ENCODE measurements at places on chromosomes 2 and 18.

DNA sequence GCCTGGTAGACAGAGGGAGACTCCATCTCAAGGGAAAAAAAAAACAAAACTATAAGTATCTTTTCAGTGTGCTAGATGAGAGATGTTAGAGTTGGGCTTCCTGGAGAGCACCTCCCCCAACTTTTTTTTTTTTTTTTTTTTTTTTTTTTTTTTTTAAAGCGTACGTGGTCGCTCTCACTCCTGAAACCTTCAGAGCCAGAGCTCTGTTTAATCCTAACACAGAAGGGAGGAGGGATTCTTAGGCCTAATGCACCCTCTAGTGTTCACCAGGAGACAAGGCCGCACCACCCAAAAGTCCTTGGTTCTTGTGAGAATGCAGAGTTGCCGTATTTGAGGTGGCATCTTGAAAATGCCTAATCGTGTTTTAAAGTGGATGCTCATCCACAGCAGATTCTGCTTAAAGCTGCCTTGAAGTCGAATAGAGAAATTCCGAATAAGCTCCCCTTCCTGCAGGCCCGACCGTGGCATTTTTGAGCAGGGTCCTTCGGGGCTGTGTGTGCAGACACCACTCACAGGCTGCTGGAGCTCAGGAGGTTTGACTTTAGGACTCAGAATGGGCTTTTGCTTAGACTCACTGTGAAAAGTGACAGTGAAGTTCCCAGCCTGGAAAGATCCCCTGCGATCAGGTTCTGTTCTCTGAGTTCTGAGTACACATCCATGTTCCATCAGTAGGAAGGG is 252.6 kb downstream of the AGAP1 start:
- DNase-seq = peak; percentile 21

DNA sequence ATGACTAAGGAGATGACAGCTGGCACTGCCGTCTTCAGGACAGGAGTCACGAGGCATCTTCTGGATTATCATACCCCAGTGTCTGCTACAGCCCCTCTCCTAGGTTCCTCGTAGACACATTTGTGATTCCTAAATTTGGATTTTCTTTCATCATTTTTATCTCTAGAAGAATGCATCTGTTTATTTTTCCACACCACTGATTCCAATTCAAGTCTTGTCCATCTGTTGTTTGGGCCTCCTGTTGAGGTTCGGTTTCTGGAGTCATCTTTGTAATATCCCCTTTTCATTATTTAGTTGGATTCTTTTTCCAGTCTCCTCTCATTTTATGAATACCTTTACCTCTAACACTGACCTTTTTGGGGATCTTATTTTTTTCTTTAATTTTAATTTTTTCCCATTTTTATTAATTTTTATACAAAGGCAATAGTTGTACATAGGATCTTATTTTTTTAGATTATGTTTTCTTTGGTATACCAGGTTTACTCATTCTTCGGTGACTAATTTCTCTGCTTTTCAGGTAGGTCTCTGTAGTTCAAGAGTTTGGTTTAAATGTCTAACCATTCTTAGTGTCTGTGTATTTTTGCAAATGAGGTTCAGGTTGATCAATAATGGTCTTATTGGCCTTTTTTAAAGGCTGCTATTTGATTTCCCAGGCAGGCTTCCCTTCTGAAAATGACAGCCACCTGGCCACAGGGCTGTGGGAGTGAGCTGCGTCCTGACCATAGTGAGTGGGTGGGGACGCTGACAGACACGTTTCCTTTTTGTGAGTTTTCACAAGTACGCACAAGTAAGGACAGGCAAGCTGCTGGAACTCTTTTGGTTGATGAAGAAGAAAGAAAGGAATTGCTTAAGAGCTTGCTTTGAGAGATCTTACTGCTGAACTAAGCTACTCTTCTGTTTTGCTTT is 34.5 kb downstream of the FARP2 start:
- no peak for DNase-seq

DNA sequence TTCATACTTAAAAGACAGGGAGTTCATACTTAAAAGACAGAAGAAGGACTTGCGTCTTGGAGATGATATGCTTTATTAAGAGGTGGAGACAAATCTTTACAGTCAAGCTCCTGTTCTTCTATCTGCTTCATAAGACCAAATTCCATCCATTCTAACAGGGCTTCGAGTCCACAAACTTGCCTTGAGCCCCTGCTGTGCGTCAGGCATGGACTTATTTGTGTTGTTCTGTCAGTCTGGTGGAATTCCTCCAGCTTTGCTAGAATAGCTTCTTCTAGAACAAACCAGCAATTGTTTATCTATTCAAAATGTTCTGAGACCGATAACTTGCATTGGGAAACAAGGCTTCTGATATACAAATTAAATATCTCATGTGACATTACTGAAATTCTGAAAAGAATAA is 73.9 kb upstream of the SOX11 start:
- DNase-seq = no peak

DNA sequence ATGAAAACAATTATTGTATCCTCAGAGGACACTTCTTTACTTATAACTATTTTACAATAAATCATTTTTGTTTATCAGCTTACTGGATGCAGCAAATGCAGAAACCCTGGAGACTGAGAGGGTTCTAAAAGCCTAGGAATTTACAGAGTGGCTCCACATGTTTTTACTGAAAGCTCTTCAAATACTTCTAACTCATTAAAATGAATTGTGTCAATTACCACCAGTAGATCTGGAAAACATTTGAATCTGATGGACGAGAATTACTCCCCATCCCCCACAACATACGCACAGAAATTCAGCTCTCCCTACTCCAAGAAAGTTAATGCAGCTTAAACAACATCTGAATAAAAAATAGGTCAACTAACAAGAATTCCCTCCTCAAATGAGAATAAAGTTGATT is 319.8 kb upstream of the FIGN start:
- no peak for DNase-seq

GRCh38 chr2:26243470-26244308 is 743 bp downstream of the HADHA start:
- no peak for DNase-seq

- no peak for DNase-seq
These were observed 918 bp upstream of the NABP1 start for GRCh38 chr2:191676790-191677645.

DNA sequence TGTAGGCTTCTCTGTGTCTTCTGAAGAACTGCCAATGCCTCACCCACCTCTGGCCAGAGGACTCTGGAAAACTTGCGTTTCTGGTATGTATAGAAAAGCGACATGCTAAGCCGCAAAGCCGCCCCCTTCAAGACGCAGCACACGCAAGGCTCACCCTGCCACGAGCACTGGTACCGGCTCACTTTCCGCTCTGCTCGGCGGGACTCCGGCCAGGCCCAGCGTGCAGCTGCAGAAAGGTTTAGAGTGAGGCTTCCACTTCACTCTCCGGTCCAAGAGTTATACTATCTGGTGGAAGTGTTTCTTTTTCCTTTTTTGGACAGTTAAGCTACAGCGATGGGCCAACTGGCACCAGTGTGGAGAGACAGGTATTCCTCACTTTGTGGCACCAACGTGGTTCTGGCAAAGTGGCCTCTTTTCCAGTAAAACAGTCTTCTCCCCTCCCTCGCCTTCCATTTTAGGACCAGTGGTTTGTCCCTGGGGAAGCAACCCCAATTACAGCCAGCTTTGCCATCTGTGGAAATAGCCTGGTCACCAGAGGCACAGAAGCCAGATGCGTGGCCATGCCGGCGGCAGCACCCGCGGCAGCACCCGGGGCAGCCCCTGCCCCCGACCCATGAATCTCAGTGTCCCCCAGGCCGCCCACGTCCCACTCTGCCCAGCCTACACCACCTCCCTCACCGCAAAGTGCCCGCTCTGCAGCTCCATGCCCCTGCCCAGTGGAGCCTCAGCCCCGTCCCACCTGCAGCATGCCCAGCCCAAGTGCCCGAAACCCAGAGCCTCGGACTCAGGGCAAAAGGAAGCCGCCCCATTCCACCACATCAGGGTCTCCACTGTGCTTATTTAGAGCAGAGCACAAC is 91.6 kb upstream of the CTDP1 start:
- no peak for DNase-seq

DNA sequence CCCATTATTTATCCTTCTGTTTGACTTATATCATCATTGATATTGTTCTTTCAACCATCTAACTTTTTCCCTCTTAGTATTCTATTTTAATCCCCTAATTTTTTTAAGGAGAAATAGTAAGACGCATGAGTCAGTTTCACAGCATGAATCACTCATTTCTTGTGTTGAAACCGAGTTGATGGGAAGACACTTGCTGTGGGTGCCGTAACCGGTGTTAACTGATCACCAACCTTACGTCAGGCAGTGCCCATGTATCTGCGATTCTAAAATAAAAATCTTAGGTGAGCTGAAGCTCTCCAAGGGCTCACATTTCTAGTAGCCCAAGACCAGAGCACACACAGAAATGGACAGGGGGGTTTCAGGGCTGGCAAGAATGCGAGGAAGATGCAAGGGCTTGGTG is 348.1 kb downstream of the GALR1 start:
- DNase-seq = no peak

DNA sequence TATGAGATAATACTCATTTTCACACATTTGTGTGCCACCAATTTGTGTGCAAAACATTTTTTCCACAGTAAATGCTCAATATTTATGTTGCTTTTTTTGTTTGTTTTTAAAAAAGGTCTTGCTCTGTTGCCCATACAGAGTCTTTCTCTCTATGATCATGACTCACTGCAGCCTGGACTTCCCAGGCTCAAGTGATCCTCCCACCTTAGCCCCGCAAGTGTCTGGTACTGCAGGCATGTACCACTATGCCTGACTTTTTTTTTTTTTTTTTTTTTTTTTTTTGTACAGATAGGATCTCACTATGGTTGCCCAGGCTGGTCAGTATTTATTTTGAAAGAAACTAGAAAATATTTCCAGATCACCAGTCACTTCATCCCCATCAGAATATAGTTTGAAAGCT is 297.8 kb upstream of the GYPC start:
- DNase-seq = no peak

DNA sequence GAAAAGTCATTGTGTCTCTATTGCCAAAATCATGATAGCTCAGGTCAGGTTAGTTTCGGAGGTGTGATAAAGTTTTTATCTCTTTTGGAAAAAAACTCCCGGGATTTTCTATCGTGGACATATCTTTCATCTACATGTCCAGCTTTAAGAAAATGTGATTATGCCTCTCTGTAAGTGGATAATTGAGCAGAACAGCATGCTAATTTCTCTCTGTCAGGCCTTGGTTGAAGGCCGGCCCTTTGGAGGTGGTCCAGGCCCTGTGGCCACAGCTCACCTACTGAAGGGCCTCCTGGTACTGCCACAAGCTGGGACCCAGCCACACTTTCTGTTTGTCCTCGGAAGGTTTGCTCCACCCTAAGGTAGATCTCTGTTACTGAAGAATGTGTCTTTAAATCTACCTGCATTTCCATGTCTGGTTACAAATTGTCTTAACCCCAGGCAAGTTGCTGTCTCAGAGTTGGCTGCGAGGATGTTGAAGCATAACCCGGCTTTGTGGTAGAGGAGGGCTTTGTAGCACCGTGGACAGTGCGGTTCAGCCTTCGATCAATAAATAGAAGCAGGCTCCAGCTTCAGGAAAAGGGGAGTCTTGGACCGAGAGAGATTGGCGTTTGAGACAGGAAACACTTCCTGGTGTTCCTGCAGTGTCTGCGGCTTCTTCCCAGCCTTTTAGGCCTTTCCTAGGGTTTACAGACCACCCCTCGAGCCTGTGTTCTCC is 25.5 kb downstream of the TCF7L1 start:
- DNase-seq = no peak

DNA sequence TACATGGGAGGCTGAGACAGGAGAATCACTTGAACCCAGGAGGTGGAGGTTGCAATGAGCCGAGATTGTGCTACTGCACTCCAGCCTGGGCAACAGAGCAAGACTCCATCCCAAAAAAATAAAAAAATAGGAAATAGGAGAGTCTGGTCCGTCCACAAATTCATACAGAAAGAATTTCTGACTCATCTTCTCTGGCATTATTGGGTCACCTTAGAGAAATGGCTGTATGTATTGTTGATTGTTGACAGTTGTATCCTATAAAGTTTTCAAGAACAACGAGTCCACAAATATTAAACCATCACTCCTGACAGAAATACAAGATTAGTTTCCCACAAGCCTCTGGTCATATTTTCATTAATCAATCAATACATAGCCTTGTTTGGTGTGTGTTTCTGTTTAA is 20.4 kb downstream of the RBM43 start:
- DNase-seq = no peak

- DNase-seq = no peak
These were observed at the start of gene SCN2A for GRCh38 chr2:165239230-165239629. SCN2A (plus strand) TSS chr2:165239414; CDS start chr2:165295824, 56,410 bp downstream.

DNA sequence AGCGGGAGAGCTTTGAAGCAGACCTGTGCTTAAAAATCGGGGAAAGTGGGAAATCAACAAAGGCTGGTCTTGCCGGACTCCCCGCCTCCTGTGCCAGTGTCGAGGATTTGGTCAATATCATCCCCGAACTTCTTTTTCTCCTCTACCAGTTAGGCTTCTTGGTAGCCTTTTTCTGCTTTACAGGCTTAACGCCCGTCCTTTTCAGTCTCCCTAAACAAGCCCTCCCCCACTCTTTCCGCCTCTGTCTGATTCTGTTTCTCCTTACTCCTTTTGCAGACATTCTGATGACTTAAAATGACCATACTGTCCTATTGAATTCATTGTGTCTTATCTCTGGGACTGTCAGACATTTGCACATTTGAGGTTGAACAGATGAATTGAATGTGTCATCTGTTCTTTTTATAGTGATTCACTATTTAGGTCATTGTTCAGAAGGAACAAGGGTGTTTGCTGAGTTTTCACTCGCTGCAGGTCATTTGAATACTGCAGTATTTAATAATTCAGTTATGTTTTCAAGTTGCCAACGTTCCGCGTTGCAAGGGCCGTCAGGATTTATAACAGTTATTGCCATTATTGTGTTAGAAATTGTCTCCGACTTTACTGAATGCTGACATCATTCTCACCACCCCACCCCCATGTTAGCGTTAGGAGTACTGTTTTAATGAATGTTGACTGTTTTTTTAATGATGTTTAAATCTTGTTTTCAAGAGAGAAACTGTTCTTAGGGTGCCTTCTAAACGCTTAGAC is 1.1 kb downstream of the ITGAV start:
- no peak for DNase-seq

GRCh38 chr18:77380695-77381094 is 131.0 kb downstream of the GALR1 start:
- DNase-seq = no peak

GRCh38 chr2:241540771-241541561 is 17.6 kb upstream of the BOK start:
- peak; percentile 11 for DNase-seq

DNA sequence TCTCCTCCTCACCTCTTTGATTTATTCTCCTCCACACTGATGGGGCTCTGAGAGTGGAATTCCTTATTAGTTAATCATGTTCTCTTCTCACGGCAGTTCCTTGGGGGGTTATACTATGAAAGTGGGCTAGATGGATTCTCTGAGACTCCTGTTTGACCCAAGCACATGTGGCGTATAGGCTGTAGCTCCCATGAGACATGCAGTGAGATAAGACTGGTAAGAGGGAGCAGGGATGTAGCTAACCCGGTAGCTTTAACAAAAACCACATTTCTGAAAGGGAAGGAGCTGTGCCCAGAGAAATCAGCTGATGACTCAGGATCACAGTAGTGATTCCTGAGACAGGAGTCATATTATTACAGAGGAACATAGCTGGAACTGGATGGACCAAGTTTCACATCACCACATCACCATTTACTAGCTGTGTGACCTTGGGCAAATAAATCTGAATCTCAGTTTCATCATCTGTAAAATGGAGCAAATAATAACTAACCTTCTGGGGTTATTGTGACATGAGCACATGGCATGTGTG is 82.9 kb downstream of the CRIM1 start:
- DNase-seq = no peak

GRCh38 chr18:63152096-63152495 is 167.5 kb downstream of the BCL2 start:
- no peak for DNase-seq

Data from NCI-H187 treated with DMSO at 0.1 percent for 48 hours (cell line).